ENCODE measurements at places on chromosomes 6 and 20.

DNA sequence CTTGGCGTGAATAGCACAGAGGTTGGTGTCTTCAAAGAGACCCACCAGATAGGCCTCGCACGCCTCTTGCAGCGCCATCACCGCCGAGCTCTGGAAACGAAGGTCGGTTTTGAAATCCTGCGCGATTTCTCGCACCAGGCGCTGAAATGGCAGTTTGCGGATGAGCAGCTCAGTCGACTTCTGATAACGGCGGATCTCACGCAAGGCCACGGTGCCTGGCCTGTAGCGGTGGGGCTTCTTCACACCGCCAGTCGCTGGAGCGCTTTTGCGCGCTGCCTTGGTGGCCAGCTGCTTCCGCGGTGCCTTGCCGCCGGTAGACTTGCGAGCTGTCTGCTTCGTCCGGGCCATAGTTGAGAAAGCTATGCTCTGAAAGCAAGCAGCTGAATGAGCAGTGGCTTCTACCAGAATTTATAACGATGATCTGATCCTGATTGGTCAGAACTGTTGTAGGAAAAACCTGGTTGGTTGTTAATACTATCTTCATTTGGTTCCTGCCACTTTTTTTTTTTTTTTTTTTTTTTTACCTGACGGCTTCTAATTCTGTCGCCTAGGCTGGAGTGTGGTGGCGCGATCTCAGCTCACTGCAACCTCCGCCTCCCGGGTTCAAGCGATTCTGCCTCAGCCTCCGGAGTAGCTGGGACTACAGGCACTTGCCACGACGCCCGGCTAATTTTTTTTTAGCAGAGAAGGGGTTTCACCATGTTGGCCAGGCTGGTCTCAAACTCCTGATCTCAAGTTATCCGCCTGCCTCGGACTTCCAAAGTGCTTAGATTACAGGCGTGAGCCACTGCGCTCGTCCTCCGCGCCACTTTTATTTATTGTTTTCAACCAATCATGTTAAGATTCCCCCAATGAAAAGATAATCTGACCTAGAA is 21.5 kb downstream of the OR2B2 start:
- peak; percentile 74 for DNase-seq

- DNase-seq: no peak
Measured at GRCh38 chr6:50952092-50952907, 133.6 kb downstream of the TFAP2B start.

- no peak for DNase-seq
Measured at GRCh38 chr20:46352370-46352938, 44.2 kb upstream of the CDH22 start.

DNA sequence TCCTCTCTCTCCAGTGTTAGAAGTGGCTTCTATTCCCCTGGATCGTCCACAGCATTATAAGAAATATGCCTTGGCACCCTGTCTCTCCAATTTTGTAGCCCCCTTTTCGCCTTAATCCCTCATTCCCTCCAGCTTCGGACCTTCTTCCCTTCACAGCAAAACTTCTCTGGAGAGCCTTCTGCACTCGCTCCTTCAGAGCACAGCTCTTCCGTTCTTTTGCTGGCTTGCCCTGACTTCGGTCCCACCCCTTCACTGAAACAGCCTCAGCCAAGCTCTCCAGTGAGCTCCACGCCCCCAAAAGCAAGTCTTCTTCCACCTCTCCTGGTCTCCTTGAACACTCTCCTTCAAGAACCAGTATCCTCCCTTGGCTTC is 134.7 kb upstream of the RNF24 start:
- no peak for DNase-seq

DNA sequence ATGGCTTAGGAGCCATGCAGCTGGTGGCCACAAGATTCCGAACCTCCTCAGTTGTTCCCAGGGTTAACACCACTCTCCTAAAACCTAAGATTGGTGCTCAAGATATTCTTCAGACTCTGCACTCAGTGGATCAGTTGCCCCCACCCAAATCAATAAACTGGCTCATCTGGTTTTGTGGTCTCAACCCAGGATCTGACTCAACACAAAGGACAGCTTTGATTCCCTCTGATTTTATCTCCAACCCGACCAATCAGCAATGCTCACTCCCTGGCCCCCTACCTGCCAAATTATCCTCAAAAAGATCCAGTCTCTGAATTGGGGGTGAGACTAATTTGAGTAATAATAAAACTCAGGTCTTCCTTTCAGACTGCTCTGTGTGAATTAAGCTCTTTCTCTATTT is 137.5 kb downstream of the EYS start:
- DNase-seq: no peak

DNA sequence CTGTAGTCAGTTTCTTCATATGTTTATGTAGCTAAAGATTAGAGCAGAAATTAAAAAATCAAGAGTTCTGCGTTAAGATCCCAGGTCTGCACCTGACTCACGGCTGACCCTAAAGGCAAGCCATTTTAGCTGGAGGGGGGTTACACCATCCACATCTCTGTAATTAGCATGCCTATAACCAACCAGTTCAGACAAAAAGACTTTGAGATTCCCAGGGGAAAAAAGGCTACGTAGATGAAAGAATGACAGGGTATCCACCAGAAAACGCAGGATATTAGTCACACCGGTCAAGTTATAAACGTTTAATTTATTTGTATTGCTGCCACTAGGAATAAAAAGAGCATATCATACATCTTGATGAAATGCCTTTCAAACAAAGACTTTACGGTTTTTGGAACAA is 299.1 kb downstream of the FOXC1 start:
- DNase-seq: no peak

- DNase-seq: no peak
Measured at GRCh38 chr6:79073888-79074287, 4.2 kb downstream of the PHIP start.

- no peak for DNase-seq
Measured at GRCh38 chr20:4770026-4770425, 48.3 kb downstream of the PRND start.

GRCh38 chr20:58436868-58437645 is 48.0 kb downstream of the VAPB start:
- no peak for DNase-seq

DNA sequence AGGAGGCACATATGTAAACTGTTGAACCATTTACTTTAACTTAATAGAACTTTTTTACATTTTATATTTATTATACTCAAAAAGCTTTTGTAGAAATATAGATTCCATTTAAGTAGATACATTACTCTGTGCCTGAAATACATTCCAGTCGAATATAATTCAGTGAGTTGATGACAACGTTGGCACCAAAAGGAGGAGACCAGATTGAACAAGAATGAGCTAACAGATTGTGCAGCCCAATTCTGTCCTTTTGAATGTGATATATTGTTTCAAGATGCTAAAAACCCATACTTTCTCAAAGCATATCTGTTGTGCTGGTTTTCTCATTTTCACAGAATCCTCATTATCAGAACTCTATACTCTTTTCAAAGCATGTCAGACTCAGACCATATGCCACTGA is 147.4 kb upstream of the SIM1 start:
- no peak for DNase-seq

DNA sequence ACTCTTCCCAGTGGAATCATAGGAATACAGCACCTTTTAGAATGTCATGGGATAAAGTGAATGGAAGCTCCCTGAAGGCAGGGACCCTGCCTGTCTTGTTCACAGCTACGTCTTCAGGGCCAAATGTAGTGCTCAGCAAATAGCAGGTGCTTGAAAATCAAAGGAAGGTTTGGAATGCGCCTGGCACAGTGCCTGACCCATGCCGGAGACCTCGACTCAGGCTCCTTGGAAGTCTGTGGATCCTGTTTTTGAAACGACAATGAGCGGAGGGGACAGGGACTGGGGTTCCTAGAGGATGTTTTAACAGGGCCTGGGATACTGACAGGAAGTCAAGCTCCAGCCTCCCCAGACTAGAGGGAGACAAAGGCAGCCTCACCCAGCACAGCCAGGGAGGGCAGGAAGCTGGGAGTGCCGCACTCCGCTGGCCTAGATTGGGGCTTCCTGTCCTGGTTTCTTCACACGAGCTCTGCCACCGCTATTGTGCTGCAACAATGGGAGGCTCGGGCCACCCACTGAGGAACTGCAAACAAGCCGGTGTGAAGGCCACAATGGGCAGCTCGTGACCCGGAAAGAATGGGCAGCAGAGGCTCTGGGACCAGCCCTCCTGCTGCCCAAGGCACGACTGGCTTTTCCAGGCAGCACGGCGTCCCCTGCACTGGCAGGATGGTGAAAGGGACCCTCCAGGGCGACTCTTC is 76.7 kb downstream of the PREX1 start:
- no peak for DNase-seq

DNA sequence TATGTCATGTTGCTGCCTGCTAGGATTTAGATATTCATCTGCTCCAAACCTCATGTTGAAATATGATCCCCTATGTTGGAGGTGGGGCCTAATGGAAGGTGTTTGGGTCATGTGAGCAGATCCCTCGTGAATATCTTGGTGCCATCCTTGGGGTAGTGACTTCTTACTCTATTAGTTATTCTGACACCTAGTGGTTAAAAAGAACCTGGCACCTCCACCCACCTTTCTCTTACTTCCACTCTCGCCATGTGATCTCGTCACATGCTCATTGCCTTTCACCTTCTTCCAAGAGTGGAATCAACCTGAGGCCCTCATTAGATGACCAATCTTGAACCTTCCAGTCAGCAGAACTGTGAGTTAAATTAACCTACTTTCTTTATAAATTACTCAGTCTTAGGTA is 549.4 kb upstream of the SYNCRIP start:
- DNase-seq: no peak

- no peak for DNase-seq
Measured at GRCh38 chr6:106973836-106974335, 643 bp downstream of the CD24 start.

- DNase-seq: no peak
Measured at GRCh38 chr6:72968704-72969103, 256.6 kb downstream of the KHDC1L start.

GRCh38 chr6:159876242-159876641 is 14.5 kb upstream of the MAS1 start:
- DNase-seq: no peak

DNA sequence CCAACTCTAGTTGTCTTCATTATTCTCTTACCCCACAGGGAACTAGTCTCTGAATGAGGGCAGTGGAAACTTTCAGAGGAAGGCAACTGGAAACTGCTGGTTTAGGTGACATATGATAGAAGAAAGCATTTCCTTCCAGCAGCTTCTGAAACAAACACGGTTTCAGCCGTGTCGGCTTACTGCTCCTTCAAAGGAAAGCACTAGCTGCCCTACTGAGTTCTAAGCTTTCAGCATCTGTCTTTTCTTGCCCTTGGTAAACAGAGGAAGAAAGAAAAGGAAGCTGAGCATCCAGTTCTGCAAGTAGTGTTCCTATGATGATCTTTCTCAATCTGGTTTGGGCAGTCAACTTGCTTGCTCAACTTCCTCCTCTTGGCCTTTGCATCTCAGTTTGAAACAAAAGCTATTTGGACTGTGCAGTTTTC is 117.5 kb upstream of the CEP85L start:
- peak; percentile 40 for DNase-seq

DNA sequence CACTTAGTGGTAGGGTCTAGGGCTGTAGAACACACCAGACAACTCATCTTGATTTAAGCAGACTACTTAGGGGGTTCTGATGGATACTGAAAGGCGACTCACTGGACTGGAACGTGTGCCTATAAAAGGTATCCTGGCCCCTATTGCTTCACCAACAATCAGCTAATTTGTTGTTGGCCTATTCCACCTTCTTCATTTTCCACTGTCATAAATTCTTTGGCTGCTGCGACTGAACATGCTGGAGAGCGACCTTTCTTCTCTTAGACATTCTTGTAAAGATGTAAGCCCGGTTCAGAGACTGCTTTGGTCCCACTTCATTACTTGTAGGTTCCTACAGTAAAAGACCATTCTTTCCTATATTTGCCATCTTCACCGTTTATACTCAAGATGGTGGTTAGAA is 609.9 kb upstream of the CITED2 start:
- DNase-seq: no peak

GRCh38 chr20:43721429-43722152 is 5.2 kb downstream of the GTSF1L start:
- DNase-seq: no peak

DNA sequence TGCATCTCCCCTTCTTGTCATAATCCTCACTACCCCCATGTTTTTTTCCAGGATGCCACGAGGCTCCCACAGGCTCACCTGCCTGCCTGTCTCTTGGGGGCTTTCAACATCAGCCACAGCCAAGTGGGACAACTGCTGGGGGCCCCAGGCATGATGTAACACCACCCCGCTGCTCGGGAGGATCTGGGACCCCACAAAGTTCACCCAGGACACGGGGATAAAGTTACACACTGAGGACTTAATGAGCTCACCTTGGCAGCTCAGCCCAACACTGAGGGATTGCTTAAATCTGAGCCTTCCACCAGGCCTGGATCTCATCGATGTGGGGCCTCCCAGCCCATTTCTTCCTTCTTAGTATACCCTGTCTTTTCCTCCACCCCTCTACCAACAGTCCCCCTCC is 56.4 kb upstream of the NNAT start:
- no peak for DNase-seq

GRCh38 chr6:4800662-4801061 is 24.5 kb downstream of the CDYL start:
- DNase-seq: no peak

- DNase-seq: no peak
Measured at GRCh38 chr20:33437141-33437911, 6.2 kb downstream of the SNTA1 start.

DNA sequence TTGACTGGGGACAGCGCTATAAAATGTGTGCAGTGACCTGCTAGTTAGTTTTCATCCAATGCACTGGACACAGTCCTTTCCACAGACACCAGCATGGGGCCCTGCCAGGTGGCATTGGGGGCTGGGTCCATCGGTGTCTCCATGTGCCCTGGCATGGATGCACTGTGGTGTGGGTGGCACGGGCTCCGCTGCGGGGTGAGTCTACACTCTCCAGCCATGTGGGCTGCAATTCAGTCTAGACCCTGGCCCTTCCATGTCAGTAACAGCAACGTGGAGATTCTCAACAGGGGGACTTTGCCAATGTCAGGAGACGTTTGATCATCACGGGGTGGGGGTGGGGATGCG is 100.0 kb downstream of the RAMACL start:
- no peak for DNase-seq
